ENCODE measurements at places on chromosomes 6 and 20.

- DNase-seq: no peak
Measured at GRCh38 chr6:142406131-142406530, 104.3 kb downstream of the ADGRG6 start.

- DNase-seq: no peak
Measured at GRCh38 chr6:99002831-99003230, 55.1 kb upstream of the FBXL4 start.

- DNase-seq: no peak
Measured at GRCh38 chr6:47446669-47447330, 30.8 kb upstream of the CD2AP start.

DNA sequence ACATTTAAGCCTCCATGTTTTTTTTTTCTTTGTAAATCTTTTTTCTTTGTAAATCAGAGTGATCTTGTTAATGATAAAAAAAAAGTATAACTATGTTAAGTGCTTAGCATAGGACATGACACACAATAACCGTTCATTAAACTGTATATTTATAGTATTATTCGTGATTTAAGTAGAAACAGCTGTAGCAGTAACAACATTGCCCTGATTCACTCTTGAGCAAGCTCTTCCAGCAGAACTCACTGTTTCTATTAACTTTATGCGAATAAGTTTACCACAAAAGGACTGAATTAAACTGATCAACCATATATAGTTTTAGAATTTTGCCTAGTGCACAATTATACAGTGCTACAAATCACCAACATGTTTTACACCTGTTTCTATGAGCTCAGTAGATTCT is 1338.0 kb upstream of the EYS start:
- DNase-seq: no peak

- no peak for DNase-seq
Measured at GRCh38 chr6:166192136-166192535, 24.5 kb upstream of the TBXT start.
